ENCODE measurements at places on chromosomes 5 and 9.

DNA sequence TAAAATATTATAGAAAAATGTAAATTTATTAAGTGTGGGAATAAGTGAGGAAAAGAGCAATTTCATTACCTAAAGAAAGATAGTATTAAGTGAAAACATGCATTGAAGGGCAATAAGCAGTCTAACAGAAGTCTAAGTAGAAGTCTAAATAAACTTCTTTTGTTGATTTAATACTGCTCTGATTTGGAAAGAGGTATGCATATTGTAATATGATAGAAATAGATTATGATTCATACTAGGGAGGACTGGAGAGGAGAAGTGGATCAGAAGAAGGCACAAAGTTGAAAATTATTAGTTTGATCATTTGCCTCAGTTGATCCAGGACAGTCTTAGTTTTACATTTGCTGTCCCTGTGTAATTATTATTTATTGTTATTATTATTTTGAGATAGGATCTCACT, 6.6 kb upstream of the ERBIN start:
- DNase-seq, result no peak

DNA sequence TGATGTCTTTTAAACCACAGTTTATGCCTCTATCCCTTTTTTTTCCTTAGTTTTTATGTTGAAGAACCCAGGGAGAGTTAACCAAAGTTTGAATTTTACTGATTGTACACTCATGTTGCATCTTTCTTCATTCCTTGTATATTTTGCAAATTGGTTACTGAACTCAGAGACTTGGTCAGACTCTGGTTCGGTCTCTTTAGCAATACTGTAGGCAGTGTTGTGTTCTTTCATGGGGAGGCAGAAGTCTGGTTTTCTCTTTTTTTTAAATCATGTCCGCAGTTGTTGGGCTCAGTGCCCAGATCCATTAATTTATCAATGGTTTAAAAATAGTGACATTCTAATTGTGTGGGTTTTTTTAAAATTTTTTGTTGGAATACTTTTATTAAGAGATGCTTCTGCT, 23.4 kb downstream of the UBE2R2 start:
- no peak for DNase-seq

DNA sequence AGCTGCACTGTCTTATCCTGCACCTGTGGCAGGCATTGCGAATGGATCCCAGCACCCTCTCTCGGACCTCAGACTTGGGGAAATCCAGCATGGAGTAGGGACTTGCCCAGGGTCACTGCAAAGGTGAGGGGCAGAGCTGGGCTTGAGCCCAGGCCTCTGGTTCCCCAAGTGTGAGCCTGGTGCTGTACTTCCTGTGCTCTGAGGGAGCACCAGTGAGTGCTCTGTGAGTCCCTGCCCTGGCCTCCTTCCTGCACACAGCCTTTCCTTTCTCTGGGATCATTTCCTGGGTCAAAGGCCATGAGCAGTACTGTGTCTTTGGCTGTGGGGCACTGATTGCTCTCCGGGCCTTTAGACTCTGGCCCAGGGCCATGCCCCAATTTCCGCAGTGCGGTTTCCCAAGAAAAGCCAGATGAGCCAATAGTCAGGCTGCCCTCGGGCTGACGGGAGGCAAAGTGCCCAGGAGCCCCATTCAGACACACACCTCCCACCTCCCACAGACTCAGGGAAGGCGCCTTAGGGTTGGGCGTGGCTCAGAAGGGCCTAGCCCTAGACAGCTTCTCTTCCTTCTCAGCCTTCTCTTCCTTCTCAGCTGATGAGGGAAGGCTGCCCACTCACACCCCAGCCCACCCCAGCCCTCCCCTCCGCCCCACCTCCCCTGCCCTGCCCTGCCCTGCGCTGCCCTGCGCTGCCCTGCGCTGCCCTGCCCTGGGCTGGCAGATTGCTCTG, 23.3 kb upstream of the TRIM14 start:
- no peak for DNase-seq

DNA sequence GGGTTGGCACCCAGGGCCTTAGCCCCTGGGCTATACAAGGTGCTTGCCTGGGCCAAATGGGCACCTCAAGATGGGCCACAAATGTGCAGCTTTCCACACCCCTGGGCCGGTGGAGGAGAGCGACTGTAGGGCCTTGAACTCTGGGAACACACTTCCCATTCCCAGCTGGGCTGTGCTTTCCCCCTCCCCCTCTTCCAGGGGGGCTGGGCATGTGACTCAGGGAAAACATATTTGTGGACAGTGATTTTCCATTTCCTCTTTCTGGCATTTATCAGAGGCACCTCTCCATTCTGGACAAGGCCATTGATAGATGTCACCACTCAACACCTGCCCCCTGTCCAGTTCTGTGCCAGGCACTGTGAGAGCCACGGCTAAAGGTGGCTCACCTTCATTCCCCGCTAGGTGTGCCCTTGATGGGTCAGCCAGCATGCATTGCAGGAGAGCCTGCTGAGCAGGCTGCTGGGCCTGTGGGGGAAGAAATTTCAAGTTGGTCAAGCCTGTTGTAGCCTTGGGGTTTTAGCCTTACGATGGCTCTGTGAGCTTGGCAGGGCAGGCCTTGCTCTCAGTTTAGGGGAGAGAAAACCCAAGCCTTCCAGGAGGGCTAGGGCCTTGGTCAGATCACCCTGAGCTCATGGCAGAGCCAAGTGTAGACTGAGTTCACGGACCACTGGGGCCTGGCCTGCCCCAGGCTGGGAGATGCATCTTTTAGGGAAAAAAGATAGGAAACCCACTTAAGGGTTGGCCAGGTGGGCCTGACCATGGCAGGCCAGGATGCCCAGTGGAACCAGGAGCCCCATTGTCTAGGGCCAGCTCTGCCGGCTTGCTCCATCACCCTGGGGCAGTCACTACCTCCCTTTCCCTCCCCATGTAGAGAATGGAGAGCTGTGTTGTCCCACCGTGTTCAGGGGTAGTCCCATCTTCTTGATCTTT, 113.9 kb downstream of the DAB2IP start:
- DNase-seq, result no peak

GRCh38 chr9:131474711-131475110, 28.0 kb upstream of the POMT1 start:
- no peak for DNase-seq

DNA sequence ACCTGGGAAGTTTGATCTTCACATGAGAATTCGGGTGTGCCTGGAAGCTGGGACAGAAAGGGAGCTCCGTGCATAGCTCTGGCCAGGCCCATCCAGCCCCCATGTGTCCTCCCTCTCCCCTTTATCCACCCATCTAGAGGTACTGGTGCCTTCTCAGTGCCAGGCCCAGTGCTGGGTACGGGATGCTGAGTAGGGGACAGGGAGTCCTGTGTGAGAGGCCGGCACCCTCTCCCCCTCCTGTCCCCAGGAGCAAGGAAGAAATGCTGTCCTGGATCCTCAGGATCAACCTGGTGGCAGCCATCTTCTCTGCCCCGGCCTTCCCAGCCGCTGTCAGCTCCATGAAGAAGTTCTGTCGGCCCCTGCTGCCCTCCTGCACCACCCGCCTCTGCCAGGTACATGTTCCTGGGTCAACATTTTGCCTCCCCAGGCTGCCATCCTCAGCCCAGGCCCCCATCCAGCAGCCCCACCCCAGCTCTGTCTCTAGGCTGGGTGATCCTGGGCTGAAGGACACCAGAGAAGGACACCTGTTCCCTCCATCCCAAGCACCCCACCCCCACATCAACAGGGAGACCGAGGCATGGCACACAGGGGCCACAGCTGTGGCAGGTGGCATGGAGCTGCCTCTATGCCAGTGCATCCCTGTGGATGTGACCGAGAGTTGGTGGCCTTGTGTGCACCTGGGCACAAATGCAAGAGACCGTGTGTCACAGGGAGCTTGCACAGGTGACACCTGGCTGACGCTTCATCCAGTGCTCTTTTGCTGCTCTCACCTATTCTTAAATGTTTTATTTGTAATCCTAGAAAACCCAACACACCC, 43.0 kb downstream of the PSD2 start:
- DNase-seq, result no peak

GRCh38 chr9:4927701-4928100, 57.4 kb upstream of the JAK2 start:
- DNase-seq, result no peak

GRCh38 chr9:76020652-76021051, 130.2 kb downstream of the PCSK5 start:
- no peak for DNase-seq

- no peak for DNase-seq
Observed at GRCh38 chr5:137155261-137156000, 343.7 kb downstream of the SPOCK1 start.

DNA sequence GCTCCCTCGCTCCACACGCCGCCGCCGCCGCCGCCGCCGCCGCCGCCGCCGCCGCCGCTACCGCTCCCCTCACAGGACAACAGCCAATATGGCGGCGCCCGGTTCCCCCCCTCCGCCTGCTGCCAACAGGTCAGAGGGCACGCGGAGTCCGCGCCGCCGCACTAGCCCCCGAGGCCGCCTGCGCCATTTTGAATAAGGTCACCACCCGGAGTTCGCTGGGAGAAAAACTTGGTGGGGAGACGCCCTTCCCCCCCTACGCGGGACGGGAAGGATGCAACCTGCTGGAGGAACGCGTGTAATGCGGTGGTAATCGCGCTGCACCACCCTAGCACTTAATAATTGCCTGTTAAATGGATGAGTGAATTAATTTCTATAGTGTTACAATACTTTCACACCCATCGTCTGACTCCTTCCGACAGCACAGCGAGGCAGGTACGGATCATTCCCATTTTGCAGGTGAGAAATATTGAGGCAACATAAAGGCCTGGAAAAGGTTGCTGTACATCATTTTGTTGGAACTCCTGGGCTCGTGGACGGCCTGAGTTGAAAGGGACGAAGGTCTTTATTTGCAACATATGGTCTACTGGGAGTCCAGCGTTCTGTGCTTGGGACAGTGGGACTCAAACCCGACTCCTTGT, at the start of gene FAM193B:
Gene FAM193B, minus strand, starts transcription at position 90 of the 638 bp plus-strand sequence. CDS start 105 bp downstream, outside the sequence.
- no peak for DNase-seq

DNA sequence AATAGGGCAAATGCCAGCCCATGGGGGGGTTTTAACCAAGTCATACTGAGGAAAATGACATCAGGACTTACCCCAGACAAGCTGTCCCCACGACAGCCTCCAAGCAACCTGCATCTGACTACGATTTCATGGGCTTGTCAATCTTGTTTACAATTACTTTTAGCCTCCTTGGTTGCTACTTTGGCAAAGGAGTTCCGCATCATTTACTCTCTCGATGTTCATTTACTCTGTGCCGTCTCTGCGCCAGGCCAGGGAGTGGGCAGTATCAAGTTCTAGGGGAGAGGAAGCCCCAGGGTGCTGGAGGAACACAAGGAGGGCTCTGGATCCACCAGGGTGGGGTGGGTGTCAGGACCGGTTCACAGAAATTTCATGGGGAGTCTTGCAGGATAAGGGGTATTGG, 23.9 kb downstream of the PTPN3 start:
- no peak for DNase-seq

DNA sequence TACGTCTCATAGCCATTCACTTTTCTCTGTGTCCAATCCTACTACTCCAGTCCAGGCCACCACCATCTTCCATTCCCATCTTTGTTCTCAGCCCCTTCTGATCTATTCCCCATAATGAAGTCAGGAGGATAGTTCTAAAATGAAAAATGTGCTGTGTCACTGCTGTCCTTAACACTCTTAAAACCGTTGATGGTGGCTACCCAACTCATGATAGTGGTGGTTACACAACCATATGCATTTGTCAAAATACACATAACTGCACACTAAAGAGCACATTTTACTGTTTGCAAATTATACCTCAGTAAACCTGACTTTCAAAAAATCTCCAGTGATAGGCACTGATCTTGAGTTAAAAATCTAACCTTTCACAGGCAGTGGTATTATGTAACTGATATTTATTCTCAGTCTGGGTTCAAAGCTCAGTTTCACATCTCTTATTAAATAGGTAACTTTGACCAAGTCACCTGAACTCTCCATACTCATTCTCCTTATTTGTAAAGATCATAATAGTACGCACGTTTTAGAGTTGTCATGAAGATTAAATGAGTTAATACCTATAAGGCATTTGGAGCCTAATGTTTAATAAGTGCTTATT, 24.6 kb upstream of the ADRB2 start:
- DNase-seq, result no peak

DNA sequence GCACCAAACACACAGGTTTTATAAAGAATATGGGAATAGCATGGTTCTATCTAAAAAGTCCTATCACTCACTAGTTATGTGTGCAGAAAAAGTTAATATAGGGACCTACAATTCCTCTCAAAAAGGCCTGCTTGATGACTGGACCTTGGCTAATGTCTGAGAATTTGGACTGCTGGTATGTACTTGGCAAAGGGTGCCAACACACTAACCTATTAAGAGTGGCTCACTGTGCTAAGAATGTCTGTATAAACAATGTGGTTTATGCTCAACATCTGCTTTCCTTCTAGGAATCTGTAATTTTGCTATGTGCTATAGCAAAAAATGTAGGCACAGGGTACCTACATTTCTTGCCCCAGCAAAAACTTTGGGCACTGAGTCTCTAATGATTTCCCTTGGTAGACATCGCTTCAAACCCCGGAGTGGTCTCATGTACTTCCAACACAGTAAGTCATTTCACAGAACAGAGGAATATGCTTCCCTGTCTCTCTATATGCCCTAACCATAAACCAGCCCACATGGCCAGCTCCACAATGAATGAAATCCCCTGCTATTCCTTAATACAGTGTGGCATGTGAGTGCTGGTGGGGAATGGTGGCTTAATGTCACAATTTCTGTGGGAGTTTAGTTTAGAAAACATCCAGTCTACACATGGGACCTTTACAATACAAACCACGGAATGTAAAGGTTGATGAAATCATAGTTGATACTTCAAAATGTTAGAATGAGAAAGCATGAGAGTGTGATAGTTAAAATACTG, 101.7 kb downstream of the UBAP2 start:
- DNase-seq, result no peak

GRCh38 chr5:73841641-73842040, 215.6 kb downstream of the ARHGEF28 start:
- DNase-seq, result no peak

DNA sequence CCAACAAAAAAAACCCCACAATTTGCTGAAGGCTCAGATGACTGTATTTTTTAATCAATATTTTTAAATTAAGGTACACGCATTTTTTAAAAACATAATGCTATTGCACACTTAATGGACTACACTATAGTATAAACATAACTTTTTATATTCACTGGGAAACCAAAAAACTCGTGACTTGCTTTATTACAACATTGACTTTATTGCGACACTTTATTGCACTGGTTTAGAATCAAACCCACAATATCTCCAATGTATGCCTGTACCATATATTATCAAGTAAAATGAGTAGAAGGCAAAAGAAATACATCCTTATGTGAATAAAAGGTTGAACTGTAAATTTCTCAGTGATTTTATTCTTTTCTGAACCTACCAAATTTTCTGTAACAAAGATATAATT, 53.7 kb downstream of the RICTOR start:
- DNase-seq, result no peak

DNA sequence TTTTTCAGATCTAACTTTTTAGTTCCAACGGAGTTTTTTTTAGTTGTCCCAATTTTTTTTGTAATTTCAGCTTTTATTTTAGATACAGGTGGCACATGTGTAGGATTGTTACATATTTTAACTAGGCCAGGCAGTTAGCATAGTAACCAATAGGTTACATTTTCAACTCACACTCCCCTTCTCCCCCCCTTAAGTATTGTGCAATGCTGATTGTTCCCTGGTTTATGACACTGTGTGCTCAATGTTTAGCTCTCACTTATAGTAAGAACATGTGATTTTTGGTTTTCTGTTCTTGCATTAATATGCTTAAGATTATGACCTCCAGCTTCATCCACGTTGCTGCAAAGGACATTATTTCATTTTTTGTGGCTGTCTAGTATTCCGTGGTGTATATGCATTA, 503.2 kb downstream of the CDH9 start:
- no peak for DNase-seq
